ENCODE measurements at places on chromosomes 6 and 20. TPM values are rescaled to one million over a fixed set of nuclear protein-coding genes. Genes with fewer than 3 reads are reported as not detected.

- DNase-seq: no peak
Measured at GRCh38 chr6:15327271-15327670, 81.4 kb downstream of the JARID2 start.

- DNase-seq: no peak
Measured at GRCh38 chr6:49551078-49551865, 804 bp downstream of the C6orf141 start.

GRCh38 chr20:62149532-62150309 lies 6.2 kb downstream of the SS18L1 start:
- no peak for DNase-seq

GRCh38 chr6:34771727-34772126 lies 14.4 kb downstream of the SNRPC start:
- no peak for DNase-seq

DNA sequence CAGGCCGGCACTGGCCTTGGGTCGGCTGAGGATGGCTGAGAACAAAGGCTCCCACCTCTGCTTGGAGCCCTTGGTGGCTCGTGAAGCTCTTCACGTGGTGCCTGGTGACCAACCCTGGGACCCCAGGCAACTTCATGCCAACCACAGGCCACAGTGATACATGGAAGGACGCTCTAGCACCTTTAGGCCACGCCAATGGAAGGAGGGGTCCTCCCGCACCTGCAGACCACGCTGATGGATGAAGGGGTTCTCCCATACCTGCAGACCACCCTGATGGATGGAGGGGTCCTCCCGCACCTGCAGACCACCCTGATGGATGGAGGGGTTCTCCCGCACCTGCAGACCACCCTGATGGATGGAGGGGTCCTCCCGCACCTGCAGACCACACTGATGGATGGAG lies 62.5 kb downstream of the ERMARD start:
- DNase-seq: no peak

- no peak for DNase-seq
Measured at GRCh38 chr20:23050076-23050838, 785 bp upstream of the THBD start.

DNA sequence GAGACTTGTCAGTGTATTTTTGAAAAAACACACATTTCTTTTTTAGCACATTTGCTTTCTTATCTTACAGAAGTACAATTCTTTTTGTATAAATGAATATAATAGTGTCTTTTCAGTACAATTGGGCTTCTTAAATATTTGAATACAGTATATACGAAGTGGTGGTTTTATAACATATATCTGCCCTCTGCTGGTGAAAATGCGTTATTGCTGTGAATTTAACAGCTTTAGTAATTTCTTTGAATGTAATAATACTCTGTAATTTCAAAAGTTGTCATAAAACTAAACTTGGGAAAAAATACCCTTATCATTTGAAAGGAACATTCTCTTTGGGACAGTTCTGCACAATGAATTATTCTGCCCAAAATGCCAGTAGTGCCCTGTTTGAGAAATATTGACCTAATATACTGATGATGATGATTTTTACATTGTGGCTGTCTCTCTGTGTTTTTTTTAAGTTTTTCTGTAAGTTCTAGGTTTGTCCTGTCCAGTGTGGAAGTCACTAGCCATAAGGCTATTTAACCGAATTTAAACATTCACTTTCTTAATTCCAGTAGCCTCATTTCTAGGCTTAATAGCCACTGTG lies 19.0 kb downstream of the SMAP1 start:
- DNase-seq: no peak

- no peak for DNase-seq
Measured at GRCh38 chr6:158735009-158735408, 84.2 kb downstream of the EZR start.

- DNase-seq: no peak
Measured at GRCh38 chr20:55415567-55416142, 589.7 kb downstream of the CBLN4 start.

DNA sequence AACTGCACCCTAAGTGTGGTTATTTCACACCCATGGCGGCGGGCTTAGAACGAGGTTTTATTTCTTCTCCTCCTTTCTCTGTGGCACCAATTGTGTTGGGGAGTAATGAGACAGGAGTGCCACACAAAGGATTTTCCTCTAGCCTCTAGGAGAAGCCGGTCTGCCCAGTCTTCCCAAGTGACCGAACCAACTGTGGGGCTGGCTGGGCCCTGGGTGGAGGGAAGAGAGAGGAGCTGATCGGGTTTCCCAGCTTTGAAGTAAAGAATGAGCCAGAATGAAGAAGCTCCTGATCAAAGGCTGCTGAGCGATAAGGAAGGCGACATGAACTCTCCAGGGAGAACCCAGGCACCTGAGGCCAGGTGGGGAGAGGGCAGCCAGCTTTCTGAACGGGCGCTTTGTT lies 616.0 kb upstream of the BTBD3 start:
- no peak for DNase-seq

DNA sequence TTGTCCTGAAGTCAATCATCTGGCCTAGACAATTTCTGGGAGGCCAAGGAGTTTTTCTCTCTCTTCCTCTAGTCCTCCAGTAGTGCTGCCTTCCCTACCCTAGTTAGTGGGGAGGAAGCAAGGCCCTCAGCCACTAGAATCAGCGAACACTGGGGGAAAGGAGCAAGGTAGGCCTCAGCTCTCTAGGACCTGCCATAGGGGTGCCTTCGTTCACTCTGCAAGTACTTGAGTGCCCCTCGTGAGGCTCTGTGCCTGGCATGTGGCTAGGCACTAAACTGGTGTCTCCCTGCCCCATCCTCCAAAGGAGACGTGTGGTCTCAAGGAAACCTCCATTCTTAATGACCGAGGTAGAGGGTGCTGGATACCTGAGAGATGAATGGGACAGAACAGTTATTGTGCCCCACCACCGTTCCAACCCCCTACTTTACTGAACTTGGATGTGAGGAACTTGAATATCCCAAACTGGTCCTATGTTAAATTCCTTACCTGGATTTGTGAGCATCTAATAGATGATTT lies 1.1 kb downstream of the DEF6 start:
- no peak for DNase-seq

GRCh38 chr6:27873021-27873940 lies 38.9 kb downstream of the OR2B2 start:
- no peak for DNase-seq

- no peak for DNase-seq
Measured at GRCh38 chr6:156461647-156462046, 315.5 kb upstream of the ARID1B start.

DNA sequence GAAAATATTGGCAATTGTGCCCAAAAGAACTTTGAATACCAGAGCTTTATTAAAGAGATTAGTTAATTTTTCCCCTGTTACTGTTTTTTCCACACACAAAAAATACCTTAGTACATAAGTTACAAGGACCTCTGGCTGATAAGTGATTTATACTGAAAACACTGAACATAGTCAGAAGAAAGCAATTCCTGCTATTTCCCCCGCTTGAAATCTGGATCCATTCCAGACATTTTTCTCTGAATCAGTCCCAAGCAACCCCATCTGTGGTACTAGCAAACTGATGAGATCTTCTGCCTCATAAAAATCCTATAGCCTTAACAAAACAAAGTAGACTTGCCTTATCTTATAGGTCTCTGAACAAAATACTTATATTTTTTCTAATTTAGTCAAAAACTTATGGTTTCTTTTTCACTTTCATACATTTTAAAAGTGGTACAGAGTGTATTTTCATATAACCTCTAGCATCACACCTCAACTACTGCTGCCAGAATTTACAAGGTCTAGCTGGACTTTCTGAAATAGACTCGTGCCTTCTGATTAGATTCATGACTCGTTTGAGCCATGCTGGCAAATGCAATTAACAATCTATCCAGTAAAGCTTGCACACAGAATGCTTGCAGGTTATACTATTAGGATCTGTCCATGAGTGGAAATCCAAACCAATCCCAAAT lies 111.9 kb downstream of the TBX18 start:
- peak; percentile 80 for DNase-seq

DNA sequence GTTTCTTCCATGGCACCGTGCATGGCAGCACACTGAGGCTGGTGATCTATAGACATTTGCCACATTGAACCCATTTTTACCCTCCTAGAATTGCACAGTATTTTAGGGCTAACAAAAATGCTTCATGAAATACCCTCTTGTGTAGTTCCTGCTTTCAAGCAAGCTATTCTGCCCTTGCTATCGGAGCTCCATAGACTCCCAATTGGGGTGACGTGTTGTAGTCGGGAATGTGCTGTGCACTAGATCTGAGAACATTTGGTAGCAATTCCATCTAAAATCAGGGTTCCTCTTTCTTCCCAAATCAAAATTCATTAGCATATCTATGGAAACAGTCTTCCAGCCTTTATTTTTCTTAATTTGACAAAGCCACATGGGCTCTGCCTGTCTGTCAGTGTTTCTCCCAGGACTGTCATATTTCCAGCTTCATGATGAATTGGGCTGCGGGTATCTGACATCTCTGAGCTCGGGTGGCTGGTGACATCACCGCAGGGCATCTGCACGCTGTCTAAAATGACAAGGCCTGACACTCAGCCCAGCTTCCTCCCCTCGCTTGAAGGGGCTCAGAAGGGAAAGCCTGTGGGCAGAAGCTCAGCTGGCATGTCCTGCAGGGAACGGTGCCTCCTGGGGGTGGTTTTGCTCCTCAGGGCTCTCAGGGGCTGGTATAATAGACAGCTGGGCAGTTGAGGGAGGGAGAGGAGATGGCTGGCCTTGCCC lies 406.4 kb downstream of the QKI start:
- DNase-seq: no peak

DNA sequence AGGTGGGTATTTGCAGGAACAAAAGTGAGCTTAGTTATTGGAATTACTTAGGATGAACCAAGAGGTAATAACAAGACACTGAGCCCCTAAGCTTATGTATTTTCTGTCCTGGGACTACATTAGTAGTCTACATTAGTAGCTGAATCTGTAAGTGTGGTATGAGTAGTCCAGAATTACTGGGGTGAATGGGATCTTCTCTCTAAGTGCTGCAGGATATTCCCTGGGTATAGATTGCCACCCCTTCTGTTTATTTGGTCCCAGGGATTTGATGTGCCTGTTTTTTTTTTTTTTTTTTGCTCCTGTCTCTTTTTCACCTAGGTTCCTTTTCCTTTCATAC lies 5.9 kb downstream of the CD2AP start:
- no peak for DNase-seq

DNA sequence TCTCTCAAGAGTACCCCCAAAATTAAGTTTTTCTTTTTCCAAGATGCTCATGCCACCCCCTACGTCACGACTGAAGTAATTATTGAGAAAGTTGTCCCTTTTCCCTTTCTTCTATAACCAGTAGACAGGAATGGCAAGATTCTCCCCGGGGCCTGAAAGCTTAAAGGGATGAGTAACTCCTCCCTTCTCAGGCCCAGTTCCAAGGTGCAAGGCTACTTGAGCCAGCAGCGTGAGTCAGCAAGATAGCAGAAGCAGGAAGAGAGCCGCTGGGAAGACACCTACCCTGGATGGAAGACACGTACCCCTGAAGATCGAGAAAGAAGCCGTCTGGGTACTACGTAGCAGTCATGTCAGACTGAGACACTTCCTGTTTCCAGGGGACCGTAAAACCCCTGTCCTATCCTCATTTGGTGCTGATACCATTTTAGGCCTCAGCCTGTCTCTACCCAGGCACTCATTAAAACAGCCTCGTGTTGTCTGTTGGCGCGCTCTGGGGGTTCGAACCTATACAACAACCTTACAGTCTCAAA lies 241.0 kb downstream of the ADGRG6 start:
- DNase-seq: peak; percentile 63

DNA sequence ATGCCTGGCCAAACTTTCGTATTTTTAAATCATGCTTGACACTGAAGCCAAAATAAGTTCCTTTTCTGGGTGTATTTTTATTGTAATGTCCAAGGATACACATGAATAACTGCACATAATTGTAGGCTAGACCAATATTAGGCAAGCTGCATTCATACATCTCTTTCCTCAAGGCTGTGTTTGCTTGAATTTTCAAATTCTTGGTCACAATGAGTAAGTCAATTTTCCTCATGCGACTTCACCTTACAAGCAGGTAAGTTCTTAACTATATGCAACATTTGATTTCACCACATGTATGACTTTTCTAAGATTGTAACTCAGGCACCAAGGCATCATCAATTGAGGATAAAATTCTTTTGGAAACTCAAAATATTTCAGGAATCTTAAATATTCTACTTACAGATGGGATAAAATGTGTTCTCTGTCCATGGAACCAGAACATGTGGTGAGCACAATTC lies 112.4 kb upstream of the ZNF217 start:
- DNase-seq: no peak

GRCh38 chr6:99219788-99220187 lies 129.7 kb downstream of the FAXC start:
- no peak for DNase-seq

DNA sequence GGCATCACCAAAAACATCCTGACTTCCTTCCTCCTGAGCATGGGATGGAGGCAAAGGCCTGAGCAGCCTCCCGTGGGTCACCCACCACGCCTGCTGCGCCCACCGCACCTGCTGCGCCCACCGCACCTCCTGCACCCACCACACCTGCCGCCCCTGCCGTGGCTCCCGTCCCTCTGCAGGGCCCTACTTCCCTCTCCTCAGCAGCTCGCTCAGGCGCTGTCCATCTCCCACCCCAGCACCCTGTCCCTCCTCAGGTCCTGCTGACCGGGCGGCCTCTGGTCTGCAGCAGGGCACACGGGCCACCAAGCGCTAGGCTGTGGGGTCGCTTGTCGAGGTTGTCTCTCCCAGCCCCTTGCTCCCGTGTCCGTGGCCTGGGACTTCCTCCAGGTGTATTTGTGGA lies 72.7 kb upstream of the SLCO4A1 start:
- DNase-seq: no peak

DNA sequence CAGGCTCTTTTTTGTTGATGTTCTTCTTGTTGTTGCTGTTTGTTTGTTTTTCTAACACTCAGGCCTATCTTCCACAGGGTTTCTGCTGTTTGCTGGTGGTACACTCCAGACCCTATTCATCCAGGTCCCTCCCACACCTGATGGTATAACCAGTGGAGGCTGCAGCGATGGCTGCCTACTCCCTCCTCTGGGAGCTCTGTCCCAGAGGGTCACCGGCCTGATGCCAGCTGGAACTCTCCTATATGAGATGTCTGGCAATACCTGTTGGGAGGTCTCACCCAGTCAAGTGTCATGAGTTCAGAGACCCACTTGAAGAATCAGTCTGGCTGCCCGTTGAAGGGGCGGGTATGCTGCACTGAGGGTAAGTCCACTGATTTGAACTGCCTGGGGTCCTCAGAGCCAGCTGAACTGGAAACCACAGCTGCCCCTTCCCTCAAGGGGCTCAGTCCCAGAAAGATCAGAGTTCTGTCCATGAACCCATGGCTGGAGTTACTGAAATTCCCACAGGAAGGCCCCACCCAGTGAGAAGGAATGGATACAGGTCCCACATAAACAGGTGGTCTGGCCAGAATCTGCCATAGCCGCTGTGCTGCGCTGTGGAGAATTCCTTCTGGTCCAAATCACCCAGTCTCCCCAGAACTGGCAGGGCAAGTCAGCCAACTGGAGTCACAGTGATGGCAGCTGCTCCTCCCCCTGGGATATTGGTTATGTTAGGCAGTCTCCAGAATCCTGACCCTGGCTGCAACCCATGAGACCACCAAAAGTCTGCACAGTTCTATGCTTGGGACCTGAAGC lies 664.4 kb downstream of the FRK start:
- DNase-seq: no peak

Gene CTAGE9
- total RNA-seq: not detected

Gene HINT3
- 9.8 TPM for total RNA-seq

Gene TGM3
- not detected for total RNA-seq

Gene MCHR2
- total RNA-seq: not detected

Gene JAG1
- 26.3 TPM for total RNA-seq

Gene CPXM1
- 39.6 TPM for total RNA-seq

Gene MMP24
- total RNA-seq: 8.2 TPM

Gene CLIC5
- 0.58 TPM for total RNA-seq

Gene SYCP2L
- 3.4 TPM for total RNA-seq

Gene WFDC5
- total RNA-seq: not detected

Gene SFTA2
- 8.7 TPM for total RNA-seq

Gene TRIM31
- not detected for total RNA-seq

Gene PARD6B
- 44.4 TPM for total RNA-seq

Gene CLPSL1
- not detected for total RNA-seq

Data from epithelial cell of proximal tubule (primary cell).